Stimulated activated CD4-positive, alpha-beta T cell treated with anti-CD3 and anti-CD28 coated beads, Interleukin-2, amount 100 ng/mL, for 24 hours (primary cell): ENCODE measurements at places on chromosomes 3 and 15.

DNA sequence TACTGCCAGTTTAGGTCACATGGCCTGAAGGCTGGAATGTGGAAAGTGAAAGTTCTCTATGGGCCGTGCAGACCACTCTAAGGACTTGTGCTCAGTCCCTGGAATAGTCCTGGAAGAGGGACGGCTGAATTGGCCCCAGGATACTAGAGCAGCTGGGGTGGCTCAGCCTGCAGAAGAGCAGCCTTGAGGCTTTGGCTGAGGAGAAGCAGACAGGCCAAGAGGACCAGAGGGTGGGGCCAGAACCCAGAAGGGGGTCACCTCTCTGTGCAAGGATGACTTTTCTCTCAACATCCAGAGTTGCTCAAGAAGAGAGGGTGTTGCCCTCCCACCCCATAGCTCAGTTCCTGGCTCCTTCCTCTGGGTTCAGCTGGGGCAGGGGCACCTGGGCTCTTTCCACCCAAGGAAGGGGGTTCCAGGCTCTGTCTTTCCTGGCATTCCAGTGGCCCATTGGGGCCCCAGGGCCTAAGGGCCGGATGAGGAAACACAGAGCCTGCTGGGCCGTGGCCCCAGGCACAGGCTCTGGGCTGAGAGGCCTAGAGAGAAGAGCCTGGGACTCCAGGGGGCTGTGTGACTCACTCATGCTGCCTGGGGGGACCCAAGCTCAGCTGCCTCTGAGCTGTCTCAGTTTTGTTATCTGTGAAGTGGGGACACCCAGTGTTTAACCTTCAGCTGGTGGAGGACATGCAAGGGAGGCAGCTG lies 8.5 kb upstream of the FBLN2 start:
- no peak for DNase-seq

DNA sequence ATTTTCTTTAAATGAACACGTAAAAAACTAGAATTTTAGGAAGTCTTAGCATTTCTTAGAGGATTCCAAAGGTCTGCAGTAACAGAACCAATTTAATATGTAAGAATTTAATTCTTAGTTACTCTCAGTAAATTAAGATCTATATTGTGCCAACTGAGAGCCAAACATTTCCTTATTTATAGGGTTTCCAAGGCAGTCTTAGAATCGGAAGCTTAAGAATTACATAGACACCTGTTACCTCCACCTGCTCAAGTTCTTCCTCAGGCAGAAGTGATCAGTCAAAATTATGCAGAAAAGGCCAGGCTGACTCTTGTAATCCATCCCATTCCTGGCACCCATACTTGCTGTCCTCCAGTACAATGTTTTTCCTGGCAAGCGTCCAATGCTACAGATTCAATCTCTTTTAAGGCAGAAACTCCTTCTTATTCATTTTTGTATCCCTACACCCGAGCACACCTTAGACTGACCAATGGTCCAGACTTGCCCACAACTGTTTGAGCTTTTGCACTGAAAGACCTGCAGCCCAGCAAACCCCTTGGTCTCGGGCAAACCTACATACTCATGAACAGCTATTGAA lies 64.3 kb downstream of the NCEH1 start:
- no peak for DNase-seq

DNA sequence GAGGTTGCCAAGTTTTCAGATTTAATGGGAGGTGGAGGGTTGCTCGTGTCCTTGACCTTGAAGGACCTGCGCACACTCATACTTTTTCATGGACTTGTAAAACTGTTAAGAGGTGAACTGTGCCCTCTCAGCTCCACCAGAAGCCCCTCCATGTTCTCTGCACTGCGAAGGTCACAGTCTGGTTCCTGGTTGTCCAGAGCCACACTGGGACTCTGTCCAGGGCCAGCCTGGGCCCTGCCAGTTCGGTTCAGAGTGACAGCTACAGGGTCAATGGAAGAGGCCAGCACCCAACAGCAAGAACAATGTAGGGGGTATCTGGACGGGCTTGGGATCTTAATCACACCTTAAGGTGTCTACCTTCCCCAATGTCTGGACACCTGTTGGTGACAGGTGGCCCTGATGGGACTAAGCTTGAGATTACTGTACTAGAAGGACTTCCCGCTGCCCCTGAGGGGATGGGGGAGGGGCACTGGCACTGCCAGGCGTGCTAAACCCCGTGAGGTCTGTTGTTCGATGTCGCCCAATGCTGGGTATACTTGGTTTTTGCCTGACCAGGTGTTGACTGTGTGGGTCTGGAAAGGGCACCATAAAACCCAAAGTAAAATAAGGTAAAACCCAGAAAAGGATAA lies 34.7 kb downstream of the GRK7 start:
- no peak for DNase-seq

GRCh38 chr15:97215629-97216028 lies 744.9 kb upstream of the ARRDC4 start:
- DNase-seq, result no peak

DNA sequence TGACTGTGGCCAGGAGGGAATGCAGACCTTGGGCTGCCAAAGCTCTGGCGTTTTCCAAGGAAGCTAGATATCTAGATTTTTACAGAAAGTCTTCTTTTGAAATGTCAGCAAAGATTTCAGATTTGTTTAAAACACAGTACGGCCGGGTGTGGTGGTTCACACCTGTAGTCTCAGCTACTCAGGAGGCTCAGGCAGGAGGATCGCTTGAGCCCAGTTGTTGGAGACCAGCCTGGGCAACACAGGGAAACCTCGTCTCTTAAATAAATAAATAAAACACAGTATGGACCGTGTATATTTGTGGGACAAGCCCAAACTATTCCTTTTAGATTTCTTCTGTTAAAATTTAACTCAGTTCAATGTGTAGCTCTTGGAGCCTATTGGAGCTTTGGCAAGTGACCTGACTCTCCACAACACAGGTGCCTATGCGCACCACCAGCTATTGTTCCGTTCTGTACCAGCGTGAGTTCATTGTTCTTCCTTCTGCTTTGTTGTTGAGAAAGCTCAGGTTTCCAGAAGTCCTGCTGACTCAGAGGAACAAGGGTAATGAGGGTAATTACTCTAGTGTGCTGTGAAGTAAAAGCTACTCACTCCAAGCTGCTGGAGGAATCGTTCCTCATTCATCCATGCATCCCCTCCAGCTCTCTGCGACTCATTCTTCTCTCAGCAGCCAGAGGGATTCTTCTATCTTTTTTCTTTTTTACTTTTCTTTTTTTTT lies 73.1 kb upstream of the SLC6A6 start:
- no peak for DNase-seq

DNA sequence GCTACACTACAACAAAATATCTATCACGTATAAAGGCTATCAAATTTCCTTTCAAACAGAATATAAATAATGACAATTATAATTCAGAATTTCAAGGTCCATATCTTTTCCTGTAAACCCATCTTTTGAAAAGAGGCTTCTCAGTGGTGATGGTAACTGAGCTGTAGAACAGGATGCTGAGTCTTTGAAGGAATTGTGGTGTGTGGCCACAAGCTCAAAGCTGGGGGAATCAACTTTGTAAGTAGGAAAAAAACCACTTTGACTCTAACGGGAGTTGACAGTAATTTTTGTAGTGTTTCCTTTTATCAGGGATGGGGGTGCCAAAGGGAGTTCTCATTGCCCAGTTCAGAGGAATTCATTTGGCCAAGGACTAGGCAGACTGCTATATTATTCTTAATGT lies 13.3 kb upstream of the ZCWPW2 start:
- no peak for DNase-seq

GRCh38 chr15:36905908-36906307 lies 194.4 kb downstream of the MEIS2 start:
- no peak for DNase-seq

GRCh38 chr3:123792473-123793201 lies 91.5 kb downstream of the MYLK start:
- no peak for DNase-seq

DNA sequence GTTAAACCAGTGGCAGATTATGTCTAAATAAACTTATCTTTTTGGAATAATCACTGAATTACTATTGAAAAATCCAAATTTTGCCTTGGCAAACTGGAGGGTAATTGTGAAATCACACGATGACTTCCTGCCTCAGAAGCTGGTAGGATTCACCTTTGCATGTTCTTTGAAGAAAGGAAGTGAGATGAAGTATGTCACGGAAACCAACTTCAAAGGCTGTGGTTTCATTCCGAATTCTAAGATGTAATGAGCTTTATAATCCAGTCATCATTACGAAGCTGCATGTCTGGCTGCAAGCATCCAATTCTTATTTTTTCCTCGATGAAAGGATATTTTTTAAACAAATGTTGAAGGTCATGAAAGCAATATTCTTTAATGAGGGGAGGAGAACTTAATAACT lies 15.0 kb upstream of the ZBED2 start:
- DNase-seq, result no peak

GRCh38 chr15:100771746-100772145 lies 107.9 kb upstream of the ALDH1A3 start:
- peak; percentile 1 for DNase-seq

DNA sequence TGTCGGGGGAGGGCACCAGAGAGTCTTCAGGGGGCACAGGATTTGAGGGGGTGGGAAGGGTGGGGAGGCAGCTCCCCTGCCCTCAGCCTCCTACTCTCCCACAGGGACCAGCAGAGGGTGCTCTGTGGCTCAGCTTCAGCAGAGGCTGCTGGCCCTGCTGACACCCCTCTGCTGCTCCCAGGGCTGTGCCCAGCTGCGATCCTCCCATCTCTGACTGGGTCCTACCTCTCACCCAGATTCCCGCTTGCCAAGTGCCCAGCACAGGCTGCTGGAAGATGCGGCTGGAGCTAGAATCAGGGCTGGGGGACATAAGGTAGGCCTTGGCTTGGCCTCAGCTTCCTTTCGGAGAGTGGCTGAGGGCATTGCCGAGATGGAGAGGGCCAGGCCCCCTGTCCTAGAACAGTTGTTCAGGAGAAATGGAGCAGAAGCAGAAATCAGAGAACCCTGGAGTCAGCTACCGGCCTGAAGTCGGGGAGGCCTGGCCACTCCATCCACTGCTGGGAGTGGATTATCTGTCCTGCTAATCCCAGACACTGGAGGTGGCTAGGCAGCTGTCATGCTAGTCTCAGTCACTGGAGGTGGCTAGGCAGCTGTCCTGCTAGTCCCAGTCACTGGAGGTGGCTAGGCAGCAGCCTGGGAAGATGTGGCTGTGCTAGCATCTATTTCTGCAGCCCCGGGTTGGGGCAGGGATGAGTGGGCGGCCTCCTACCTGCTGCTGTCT lies 3.9 kb downstream of the GRM2 start:
- DNase-seq, result no peak

DNA sequence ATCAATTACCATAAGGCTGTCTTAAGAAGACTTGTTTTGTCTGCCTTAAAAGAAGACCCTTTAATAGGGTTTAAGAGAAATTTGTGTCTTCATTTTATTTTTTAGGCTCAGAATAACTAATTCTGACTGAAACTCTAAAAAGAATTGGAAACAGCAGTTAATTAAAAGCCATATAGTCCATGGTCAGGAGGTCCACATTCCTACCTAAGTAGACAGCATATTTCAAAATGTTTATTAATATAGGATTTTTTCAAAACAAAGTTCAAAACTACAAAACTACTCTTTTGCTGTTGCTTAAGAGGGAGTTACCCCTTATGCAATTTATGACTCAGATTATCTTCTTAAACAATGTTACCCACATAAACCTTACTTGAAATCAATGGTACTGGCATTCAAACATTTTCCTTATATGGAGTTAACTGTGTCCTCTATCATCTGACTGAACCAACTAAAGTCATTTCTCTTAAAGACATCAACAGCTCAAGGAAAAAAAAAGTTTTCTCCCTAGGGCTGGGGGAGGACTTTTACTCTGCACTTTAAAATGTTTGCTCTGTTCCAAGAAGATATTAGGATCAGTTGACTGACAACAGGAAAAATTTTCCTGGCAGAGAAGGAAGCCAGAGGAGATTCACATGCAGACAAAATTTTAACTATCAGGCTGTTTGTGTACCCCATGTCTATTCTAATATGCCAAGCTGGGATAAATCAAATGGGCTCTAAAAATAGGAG lies 56.8 kb upstream of the NANOGP8 start:
- DNase-seq, result no peak

- peak; percentile 6 for DNase-seq
Observed at GRCh38 chr15:62658498-62658897, 384.0 kb upstream of the TPM1 start.

DNA sequence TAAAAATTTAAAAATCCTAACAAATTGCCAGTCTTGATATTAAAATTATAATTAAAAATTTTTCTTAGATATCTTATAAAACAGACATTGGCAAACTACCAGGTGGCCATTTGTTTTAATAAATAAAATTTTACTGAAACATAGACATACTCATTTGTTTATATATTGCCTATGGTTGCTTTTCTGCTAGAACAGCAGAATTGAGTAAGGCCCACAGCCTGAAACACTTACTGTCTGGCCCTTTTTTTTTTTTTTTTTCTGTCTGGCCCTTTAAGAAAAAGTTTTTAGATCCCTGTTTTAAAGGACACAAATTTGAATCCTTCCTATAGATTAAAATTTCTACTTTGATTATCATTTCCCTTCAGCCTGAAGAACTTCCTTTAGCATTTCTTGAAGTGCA lies 60.5 kb upstream of the CTDSPL2 start:
- no peak for DNase-seq
